Erythroblast (primary cell): ENCODE measurements at places on chromosomes 3 and 15.
A peak's percentile ranks its signal among the peaks of the same experiment; 100 is the strongest.

DNA sequence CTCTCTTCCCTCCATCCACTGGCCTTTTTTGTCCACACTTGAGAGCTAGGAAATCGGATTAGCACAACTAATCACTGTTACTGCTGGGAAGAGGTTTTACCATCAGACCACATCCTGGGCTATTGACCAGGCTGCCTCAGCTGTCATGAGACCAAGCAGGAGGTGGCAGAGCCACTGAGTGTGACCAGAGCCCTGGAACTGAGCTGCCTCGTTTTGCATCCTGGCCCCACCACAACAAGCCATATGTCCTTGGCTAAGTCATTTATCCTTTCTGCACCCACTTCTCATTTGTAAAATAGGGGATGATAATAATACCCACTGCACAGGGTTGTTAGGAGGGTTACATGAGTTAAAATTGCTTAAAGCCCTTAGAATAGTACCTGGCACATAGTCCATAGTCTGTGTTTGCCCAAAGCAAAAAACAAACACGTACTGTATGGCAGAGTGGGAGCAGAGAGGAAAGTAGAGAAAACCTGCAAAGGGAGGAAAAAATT lies 34.1 kb downstream of the TMEM158 start:
- DNase-seq, result no peak

DNA sequence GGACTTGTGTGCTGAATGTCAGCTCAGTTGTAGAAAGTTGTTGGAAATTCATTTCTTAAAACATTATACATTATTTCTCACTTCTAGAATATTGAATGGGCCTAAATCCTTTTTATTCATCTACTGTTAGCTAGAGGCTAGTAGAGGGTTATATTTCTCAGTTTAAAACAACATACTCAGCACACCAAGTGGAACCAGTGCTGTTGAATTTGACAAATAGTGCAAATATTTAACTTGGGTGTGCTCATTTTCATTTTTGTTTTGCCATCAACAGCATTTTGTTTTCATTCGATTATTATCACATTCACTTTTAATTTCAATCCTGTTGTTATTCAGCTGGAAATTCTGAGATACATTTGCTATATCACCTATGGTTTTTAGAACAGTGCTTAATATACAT lies 269.4 kb upstream of the PEX5L start:
- DNase-seq, result no peak

DNA sequence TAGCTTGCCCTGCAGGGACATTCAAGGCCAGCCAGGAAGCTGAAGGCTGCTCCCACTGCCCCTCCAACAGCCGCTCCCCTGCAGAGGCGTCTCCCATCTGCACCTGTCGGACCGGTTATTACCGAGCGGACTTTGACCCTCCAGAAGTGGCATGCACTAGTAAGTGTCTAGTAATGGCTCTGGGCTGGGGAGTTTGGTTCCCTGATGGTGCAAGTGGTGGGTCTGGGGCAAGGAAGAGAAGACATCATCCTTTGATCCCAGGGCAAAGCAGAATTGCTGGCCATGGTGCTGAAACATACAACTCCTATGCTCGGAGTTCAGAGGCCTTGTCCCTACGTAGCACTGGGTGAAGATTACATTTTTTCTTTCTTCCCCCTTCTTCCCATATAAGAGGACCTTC lies 311.4 kb downstream of the EPHB1 start:
- DNase-seq, result peak; percentile 3

DNA sequence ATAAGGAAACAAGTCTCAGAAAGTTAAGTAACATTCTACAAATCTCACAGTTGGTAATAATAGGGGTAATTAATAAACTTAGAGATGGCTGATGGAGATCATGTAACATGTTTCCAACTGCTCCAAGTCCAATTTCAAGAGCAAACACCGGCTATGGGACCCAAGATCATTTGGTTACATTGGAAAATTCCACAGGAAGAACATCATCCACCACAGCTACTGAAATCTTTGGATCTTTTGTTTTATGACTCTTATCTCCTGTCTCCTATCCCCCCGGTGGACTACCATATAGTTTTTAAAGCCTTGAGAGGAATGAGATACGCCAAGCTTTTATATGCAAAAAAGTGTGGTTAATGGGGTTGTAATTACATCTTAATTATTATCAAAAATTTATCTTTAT lies 216.1 kb downstream of the WNT5A start:
- no peak for DNase-seq

- DNase-seq, result no peak
These were observed 14.7 kb upstream of the LMCD1 start for GRCh38 chr3:8486936-8487335.
